ENCODE measurements at places on chromosomes 16 and 17.

DNA sequence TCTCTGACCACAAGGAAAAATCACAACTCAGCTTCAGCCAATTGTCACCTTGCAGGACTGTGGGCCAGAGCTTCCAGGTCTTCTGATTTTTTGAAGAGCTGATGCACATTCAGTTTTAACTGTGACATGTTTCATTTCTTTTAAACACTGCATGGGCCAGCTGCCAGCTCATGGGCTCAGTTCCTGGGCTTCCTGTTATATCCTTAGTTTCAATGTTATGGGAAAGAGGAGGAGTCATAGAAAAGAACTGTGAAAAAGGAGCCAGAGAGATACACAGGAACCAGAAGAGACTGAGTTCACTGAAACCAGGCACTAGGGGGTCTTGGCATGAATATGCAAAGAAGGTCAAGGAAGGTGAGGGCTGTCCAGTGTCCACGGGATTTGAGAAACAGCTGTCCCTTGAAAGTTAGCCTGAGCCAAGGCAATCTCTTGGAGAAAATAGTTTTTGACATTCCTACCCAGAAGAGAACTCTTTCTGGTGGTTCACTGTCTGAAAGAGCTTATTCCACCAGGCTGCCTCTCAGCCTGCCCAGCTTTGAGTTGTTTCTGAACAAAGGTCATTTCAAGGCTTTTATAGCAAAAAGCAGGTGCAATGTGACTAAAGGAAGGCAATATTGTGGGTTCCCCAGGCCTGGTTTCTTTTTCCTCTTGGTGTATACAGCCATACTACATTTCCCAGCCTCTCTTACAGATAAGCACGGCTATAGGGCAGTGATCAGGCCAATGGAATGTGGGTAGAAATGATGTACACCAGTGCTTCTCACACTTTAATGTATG is 10.5 kb downstream of the PDILT start:
- DNase-seq, result no peak

- DNase-seq, result no peak
Observed at GRCh38 chr16:19748389-19749168, 30.5 kb downstream of the IQCK start.

GRCh38 chr17:56679115-56679776 is 85.7 kb downstream of the NOG start:
- peak; percentile 41 for DNase-seq

- no peak for DNase-seq
Observed at GRCh38 chr16:12781777-12782176, 21.9 kb downstream of the CPPED1 start.

DNA sequence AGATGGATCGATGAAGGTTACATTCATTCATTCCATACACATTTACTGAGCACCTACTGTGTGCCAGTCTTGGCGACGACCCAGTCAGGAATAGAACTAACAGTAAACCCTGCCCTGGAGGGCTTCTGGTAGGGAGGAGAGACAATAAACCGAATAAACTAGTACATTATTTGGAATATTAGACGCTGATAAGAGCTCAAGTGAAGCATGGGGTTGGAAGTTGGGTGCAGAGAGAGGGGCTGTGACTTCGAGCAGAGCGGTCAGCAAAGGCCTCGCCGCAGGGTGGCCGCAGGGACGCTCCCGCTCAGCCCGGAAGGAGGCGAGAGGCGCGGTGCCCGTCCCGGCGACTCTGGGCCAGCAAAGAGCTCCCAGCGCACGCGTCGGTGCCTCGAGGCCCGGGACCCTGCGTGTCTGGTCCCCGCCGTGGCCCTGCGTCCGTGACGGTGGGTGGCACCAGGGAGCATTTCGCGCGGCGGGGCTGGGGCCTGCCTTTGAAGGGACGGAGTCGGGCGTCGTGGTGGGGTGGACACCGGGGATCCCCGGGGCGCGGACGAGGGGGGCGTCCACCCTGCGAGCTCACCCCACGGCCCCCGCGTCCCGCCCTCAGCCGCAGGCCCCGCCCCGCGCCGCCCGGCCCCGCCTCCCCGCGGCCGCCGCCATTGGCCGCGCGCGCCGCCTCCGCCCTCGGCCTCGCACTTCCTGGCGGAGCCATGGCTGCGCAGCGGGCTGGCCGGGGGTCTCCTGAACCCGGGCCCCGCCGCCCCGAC is at the start of gene KLHL36:
TSS of gene KLHL36 (plus strand) at position 684 of the 767 bp plus-strand sequence. CDS start 2,357 bp downstream, outside the sequence.
- DNase-seq, result peak; percentile 95

DNA sequence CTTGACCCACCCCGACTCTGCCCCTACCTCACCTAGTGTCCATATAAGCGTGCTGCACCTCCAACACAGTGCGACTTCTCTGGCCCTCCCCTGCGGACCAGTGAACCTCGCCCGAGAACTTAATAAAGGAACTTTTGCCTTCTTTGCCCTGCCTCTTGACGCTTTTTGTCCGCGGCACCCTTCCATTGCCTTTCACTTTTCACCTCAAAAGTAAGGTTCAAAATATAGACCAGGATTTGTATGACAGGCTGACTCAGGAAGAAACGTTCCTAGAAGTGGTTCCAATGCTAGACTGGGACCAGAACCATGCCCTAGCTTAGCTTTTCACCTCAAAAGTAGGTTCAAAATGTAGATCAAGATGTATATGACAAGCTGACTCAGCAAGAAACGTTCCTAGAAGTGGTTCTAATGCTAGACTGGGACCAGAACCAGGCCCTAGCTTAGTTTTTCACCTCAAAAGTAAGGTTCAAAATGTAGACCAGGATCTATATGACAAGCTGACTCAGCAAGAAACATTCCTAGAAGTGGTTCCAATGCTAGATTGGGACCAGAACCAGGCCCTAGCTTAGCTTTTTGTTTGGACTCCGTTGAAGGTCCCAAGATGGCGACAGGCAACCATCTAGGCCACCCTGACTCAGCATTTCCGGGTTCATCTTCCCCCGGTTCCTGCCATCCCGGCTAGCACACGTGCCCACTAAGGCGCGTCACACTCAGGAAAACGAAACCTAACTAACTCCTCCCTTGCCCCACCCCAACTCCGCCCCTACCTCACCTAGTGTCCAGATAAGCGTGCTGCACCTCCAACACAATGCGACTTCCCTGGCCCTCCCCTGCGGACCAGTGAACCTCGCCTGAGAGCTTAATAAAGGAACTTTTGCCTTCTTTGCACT is 51.0 kb upstream of the TMEM97 start:
- no peak for DNase-seq

- DNase-seq, result no peak
Observed at GRCh38 chr16:8358937-8359336, 231.4 kb downstream of the TMEM114 start.

DNA sequence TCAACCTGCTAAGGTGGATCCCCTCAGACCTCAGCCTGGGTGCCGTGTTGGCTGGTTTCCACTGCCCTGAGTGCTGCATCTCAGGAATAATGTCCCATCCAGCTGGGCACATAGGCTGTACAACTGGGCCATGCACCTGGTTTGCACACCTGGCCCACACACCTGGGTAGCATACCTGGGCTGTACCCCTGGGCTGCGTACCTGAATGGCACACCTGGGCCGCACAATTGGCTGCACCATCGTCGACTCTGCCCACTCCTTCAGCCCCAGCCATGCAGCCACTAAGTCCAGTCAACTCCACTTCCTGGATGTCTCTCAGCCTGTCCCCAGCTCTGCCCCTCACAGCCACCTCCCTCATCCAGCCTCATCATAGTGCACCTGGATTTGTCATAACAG is 7.9 kb downstream of the SLC5A10 start:
- DNase-seq, result no peak

GRCh38 chr16:51231702-51232101 is 80.6 kb upstream of the SALL1 start:
- no peak for DNase-seq

GRCh38 chr17:76658242-76658662 is 14.7 kb upstream of the ST6GALNAC1 start:
- no peak for DNase-seq

DNA sequence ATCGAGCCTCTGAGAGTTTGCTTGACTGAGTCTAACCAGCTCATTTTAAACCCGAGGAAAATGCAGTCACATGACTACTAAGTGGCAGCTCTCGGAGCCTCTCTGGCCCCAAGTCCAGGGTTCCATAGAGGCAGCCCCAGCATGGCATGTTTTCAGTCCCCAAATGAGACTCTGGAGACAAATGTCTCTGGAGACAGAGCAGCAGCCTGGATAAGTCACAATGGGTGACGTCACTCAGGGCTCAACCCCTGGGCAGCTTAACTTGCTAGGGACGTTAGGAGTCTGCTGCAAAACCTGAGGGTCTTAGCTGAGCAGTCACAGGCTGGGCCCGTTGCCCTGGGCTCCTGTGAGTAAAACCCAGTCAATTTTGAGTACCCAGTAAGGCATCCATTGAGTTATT is 6.9 kb upstream of the STH start:
- no peak for DNase-seq

DNA sequence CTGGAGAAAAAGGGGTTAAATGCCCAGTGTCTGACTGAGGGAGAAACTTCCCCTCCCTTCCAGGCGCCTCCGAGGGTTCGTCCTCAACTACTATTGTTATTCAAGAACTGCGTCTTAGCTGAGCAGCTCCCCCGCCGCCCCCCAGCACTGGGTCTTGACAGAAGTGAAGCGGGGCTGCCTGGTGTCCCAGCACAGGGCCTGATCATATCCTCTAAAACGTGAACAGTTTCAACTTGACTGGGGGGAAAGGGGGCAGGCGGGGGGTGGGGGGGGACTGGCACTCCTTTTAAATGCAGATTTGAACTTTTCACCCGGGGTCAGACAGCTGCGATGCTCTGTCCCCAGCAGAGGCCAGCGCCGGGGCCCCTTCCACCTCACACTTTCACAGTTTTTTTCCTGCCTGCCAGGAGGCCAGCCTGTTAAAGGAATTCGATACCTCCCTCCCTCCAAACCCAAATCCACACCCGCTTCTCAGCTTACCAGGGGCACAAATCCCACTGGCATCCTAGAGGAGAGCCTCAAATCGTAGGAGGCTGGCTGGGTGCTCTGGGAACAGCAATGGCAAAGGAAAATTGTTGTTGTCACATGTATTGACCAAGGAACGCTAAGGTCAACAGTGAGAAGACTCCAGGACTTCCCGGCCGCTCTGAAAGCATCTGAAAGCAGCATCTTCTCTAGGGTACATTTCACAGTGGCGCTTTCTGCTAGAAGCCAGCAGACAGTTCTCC is 14.5 kb downstream of the ZFHX3 start:
- DNase-seq, result no peak

- DNase-seq, result no peak
Observed at GRCh38 chr16:5979905-5980550, 882.4 kb upstream of the EEF2KMT start.

- DNase-seq, result peak; percentile 74
Observed at GRCh38 chr17:75078284-75079022, 9.3 kb upstream of the SLC16A5 start.

GRCh38 chr17:76171706-76172105 is 30.7 kb upstream of the FOXJ1 start:
- no peak for DNase-seq

GRCh38 chr17:60525328-60525684 is 736 bp downstream of the APPBP2 start:
- no peak for DNase-seq

DNA sequence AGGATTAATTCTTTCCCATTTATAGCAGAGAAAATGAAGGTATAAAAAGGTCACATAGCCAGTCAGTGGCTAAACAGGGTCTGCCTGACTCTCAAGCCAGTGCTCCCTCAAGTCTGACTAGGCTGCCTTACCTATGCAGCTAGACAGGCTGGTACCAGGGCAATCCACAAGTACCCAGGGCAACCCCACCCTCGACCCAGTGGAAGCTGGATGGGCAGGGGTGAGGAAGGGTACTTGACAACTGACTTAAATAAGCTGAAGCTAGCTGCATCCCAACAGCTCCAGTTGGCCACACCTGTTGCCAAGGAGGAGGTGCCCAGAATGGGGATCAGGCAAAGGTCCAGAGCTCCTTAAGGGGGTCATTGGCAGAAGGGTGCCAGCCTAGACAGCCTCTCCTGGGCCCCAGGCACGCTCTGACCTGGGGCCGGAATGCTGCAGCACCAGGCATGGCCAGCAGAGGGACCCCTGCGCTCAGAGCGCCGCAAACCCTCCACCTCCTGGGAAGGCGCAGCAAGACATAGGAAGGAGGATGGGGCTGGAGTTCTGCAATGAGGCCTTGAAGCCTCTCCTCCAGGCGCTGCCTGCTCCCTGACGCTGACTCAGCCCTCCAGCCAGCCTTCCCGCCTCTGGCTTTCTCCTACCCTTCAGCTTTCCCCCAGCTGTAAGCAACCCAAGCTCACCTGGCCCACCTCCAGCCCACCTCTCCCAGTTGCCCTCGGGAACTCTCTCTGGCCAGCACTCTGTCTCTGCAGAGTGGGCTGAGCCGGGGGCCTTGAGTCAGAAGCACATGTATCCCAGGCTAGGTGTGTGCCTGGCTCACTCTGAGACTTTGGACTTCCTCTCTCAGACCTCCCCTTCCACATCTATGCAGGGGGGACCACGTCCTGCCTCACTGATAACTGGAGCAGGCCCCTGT is 28.8 kb downstream of the MPP2 start:
- peak; percentile 87 for DNase-seq

GRCh38 chr17:63700528-63701455 is 867 bp upstream of the LIMD2 start:
- DNase-seq, result peak; percentile 79

DNA sequence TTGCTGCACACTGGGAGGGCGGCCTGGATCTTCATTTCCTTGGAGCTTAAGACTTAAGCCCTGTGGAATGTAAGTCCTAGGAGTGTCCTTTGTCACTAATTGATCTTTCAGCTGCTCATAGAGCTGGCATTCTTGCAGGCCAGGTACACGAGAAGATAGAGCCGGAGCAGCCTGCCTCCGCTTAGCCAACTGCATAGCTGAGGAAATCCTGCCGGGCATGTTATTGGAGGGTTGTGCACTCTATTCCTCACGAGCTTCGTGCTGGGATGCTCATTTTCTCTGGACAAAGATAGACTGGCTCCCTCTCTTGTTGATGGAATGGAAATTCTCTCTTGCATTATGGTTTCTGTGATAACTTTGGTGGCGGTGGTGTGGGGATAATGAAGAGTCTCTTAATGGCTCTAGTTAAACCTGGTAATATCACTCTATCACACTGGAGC is 76.9 kb downstream of the RPA1 start:
- no peak for DNase-seq

DNA sequence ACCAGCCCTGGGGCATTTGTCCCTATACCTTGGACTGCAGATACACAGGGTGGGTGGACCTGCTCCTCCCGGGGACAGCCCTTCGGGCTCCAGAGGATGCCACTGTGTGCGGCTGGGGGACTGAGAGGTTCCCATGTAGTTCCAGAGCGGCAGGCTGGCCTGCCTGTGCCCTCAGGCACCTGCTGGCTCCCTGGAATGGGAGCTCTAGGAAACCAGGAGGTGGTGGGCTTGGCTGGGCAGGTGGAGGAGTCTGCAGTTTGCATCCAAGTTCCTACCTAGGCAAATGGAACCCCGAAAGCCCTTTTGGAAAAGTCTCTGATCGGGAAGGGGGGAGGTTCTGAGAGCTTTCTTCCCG is 982 bp downstream of the DBNDD1 start:
- DNase-seq, result no peak

- DNase-seq, result no peak
Observed at GRCh38 chr16:644556-644955, 2.9 kb downstream of the MCRIP2 start.

All from GM10248 (cell line).